ENCODE measurements at places on chromosomes 3 and 15.

DNA sequence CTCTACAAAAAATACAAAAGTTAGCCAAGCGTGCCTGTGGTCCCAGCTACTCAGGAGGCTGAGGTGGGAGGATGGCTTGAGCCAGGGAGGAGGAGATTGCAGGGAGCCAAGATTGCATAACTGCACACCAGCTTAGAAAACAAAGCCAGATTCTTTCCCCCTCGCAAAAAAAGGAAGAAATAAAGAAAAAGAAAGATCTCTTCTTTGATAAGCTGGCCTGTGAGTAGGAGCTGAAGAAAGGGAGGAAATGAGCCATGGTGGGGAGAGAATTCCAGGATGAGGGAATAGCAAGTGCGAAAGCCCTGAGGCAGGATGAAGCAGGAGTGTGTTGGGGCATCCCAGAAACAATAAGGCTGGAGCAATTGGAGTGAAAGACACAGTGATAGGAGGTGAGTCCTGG is 24.5 kb upstream of the TOP2B start:
- DNase-seq, result no peak

GRCh38 chr3:89256882-89257281 is 149.5 kb downstream of the EPHA3 start:
- no peak for DNase-seq

DNA sequence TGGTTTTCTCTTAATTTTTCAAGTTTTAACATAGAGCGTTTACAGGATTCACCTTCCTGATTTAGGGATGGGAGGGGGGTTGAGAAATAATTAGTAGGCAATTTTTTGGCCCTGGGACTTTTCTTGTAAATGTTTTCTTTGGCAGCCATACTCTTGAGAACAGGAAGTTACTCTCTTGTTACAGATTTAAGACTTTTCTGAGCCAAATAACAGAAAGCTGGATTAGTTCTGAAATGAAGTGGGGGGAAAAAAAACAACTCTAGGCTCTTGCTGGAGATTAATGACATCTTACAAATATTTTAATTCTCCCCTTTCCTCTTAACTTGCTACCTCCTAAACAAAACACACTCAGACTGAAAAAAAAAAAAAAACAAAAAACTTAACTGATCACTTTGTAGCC is 13.8 kb upstream of the POLR2M start:
- no peak for DNase-seq

DNA sequence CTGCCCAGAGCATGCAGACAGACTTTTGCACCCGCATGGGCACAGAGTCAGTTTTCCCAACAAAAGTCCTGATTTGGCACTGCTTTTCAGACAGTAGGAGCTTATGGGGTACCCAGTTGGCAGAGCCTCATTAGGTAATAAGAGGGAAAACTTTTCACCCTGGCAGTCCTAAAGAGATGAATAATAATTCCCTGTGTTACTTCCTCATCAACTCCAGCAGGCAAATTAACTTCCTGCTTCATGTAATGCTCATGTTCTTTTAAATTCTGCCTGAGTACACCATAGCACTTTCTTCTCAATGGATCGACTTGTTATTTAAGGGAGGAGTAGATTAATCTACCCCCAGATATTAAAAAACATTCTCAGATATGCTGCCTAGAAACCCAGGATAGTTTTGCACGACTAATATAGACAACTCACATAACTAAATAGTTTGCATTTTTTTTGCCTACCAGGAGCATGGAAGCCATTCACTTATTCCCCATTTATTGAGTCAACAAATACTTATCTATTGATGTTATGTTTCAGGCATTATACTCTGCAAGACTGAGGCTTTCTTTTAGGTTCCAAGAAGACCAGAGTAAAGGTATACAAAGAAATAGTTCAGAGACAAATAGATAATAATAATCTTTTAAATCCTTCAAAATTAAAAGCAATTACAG is 214.5 kb downstream of the KCNMB2 start:
- no peak for DNase-seq

- DNase-seq, result no peak
Observed at GRCh38 chr3:24741506-24741905, 246.9 kb upstream of the THRB start.

DNA sequence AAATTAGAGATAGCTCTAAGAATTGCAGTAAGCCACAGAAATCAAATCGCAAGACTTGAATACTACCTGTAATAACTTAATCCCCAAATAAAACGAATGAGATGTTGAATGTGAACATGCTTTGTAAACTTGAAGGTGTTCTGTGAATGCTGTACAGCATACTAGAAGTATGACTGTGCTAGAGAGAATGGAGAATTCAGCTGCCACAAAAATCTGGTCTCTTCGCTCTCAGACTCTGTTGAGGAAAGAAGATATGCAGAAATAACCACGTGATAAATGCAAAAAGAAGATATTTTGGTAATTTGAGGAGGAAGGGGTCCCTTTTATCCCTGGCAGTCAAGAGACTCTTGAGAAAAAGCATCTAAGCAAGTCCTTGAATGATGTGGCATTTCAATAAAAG is 37.3 kb downstream of the ZBTB38 start:
- no peak for DNase-seq

DNA sequence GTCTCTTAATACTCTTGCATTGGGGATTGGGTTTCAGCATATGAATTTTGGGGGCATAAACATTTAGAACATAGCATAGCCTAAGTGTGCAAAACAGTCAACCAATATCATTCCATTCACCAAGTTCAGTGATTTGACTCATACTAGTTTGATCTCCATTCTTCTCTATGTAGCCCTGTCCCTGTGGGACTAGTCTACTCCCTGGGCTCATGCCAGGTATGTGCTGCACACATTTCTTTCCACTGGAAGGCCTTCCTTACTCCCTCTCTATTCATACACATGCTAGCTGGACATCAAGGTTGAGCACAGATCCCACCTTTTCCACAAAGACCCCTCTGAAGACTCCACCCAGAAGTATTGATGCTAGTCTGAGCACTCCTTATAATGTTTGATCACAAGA is 5.1 kb downstream of the ZDHHC23 start:
- no peak for DNase-seq

DNA sequence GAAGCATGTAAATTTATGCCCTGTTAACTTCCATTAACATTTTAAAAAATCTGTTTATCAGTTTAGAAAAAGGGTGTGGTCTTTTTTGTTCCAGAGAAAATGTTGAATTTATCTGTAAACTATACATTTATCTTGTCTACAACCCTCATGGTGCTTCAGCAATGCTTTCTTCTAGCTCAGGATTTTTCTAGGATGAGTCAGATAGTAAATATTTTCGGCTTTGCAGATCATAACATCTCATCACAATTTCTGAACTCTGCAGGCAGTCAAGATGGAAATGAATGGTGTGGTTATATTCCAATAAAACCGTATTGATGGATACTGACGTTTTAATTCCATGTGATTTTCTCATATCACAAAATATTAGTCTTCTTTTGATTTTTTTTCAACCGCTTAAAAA is 70.5 kb upstream of the FOXB1 start:
- DNase-seq, result no peak

Measured in 8988T (cell line).